ENCODE measurements at places on chromosomes 2 and 18.

DNA sequence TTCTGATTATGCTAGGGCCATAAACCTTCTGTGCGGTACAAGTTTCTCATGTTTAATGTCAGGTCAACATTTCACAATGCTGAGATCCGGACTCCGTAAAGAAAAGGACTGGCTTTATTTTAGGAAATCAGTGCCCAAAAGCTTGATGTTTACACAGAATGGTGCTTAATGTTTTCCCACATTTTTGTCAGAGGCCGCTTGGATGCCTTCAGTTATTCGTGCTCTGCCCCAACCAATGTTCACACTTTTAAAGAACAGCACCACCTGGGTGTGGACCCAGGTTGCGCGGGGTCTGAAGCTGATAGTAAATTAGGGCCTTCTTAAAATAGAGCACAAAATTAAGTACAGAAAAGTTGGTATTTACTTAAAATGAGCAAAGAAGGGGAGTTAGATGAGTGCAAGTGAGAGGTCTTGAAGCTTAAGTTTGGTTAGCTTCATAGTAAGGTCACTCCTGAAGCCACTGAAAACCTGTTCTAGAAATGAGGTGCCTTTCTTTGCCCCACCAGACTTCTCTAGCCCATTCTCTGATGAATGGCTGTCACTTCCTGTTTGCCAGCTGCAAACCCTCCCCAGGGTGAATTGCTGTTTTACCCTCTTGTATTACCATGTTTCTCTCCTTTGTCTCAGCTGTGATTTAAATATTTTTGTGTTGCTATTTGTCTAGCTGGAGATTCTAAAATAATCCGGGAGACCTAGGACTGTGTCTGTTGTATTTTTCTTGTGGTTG is 20.5 kb downstream of the SLC3A1 start:
- DNase-seq, result no peak

DNA sequence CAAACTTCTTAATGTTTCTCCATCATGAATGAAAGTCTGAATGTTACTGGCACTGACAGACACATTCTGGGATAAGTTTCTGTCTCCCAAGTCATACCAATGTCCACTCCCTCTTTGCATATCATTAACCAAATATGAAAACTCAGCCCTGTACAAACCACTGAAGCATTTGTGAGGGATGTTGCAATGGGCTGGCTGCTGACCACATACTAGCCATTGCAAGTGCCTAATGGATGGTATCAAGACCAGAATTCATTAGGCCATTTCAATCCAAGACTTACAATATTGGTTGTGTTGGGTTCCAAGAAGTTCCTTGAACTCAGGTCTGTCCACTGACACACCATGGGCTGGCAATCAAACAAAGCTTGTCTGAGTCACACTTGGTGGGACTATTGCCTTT is 73.8 kb downstream of the CBLN2 start:
- DNase-seq, result no peak

DNA sequence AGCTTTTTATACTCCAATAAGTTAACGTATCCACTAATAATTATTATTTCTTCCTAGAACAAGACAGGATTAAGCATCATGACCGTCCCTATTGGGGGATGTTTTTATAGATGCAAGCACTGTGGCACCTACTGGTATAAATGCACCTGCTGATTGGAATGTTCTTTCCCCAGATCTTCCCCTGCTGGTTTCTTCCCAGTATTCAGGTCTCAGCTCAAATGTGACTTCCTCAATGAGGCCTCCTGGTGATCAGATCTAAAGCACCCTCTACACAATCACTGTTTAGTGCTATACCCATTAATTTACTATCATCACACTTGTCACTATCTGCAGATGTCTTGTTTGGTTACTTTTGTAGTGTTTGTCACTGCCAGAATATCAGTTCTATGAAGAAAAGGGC is 3.9 kb upstream of the TYMS start:
- DNase-seq, result no peak

GRCh38 chr18:62189208-62189607 is 2.2 kb downstream of the RELCH start:
- no peak for DNase-seq

DNA sequence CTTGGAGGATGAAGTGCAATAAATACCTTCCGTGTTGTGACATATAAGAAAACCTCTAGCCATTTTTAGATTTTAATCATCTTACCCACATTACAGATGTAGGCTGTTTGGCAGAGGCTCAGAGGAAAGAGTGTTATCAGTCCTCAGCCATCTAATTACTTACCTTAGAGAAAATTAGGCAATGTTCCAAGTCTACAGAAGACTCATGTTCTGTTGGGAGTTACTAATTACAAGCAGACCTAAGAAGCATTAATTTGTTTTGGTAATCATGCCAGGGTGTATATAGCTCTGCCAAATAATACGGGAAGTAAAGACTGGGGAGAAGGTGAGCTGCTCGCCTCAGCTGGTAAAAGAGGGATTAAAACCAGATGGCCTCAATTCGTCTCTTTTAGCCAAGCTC is 125.8 kb upstream of the PGAP1 start:
- no peak for DNase-seq

DNA sequence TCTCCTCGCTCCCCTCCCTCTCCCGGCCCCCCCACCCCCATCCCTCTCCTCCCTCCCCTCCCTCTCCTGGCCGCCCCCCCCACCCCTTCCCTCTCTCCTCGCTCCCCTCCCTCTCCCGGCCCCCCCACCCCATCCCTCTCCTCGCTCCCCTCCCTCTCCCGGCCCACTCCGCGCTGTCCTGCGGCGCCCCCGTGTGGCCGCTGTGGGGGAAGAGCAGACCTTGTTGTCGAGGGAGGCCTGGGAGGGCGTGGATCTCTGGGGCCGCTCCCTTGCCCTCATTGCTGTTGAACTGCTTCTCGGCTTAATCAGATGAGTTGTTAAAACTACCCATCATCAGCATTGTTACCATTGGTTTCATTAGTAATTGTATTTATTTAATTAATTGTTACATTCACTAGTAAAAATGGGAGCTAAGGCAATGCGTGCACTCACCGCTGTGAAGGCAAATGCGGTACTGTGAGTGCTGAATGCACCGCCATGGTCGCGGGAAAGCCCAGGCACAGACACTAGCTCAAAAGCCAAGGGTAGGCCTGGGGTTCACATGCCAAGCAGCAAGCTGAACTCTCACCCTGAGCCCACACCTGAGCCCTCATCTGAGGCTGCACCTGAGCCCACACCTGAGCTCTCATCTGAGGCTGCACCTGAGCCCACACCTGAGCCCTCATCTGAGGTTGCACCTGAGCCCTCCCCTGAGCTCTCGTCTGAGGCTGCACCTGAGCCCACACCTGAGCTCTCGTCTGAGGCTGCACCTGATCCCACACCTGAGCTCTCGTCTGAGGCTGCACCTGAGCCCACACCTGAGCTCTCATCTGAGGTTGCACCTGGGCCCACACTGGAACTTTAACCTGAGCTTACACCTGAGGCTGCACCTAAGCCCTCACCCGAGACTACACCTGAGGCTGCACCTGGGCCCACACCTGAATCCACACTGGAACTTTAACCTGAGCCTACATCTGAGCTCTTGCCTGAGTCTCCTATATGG is 8.8 kb downstream of the RTP5 start:
- no peak for DNase-seq

- no peak for DNase-seq
Measured at GRCh38 chr2:73292316-73292905, 937 bp downstream of the EGR4 start.

GRCh38 chr2:226652983-226653765 is 146.4 kb downstream of the IRS1 start:
- DNase-seq, result no peak

DNA sequence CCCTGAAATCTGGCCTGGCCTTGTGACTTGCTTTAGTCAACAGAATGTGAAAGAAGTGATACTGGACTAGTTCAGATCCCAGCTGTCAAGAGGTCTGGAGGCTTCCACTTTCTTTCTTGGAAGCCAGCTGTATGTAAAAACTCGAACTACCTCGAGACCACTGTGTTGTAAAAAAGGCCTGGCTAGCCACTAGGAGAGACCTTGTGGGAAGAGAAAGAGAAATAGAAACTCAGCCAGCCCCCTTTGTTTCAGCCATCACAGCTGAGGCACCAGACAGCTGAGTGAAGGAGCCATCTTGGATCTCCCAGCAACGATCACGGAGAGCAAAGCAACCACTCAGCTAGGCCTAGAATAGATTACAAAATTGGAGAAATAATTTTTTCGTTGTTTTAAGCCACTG is 324.9 kb upstream of the TCF4 start:
- DNase-seq, result no peak

GRCh38 chr2:216388046-216388884 is 16.0 kb upstream of the MARCHF4 start:
- DNase-seq, result no peak

GRCh38 chr18:79540904-79541282 is 138.7 kb upstream of the CTDP1 start:
- DNase-seq, result peak; percentile 26

GRCh38 chr2:226002438-226002837 is 602.9 kb downstream of the NYAP2 start:
- no peak for DNase-seq

- DNase-seq, result no peak
Measured at GRCh38 chr2:215507836-215508235, 72.0 kb upstream of the FN1 start.

DNA sequence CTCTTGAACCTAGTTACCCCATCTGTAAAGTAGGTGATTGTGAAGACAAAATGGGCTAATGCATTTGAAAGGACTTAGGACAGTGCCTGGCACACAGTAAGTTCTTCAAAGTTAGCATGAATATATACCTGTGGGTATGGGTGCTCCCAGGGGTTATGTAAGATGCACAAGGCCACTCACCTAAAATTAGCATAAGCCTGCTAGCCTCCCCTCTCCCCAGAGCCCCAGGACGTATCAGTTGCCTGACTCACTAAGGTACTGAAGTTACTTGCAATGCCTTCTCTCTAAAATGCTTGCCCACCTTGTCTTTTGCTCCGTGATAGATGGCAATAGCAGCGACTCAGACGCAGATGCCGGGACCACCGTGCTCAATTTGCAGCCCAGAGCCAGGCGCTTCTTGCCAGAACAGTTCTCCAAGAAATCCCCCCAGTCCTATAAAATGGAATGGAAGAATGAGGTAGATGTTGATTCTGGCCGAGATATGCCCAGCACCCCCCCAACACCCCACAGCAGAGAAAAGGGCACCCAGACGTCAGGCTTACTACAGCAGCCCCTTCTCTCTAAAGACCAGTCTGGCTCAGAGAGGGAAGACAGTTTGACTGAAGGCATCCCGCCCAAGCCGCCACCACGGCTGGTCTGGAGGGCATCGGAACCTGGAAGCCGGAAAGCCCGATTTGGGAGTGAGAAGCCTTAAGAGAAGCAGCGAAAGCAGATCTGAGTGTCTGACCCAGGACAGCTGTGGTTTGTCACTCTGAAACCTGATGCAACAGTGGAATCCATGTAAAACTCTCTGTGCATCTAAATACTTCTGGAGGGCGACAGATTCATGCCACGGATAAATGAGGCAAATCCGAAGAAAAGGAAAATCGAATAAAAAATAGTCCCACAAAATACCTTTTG is 53.8 kb upstream of the TMEM182 start:
- DNase-seq, result no peak

- no peak for DNase-seq
Measured at GRCh38 chr2:186599186-186599778, 9.4 kb downstream of the ITGAV start.

DNA sequence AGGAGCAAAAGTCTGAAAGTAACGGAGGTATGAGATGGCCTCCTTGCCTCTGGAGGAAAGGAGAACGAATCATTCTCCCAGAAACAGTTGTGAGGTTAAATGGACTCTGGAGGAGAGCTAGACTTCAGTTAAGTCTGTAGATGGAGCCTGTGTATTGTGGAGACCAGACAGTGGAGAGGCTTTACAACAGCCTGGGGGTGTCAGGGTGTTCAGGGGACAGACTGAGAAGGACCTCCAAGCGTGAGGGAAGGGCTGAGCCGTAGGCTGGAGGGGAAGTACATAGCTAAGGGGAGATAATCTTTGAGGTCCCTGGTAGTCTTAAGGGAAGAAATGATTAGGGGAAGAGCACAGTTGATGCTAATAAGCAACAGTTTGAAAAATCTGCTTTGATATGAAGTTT is 76.6 kb downstream of the GALNT1 start:
- DNase-seq, result no peak

- DNase-seq, result no peak
Measured at GRCh38 chr18:59546188-59546587, 151.0 kb downstream of the CCBE1 start.

DNA sequence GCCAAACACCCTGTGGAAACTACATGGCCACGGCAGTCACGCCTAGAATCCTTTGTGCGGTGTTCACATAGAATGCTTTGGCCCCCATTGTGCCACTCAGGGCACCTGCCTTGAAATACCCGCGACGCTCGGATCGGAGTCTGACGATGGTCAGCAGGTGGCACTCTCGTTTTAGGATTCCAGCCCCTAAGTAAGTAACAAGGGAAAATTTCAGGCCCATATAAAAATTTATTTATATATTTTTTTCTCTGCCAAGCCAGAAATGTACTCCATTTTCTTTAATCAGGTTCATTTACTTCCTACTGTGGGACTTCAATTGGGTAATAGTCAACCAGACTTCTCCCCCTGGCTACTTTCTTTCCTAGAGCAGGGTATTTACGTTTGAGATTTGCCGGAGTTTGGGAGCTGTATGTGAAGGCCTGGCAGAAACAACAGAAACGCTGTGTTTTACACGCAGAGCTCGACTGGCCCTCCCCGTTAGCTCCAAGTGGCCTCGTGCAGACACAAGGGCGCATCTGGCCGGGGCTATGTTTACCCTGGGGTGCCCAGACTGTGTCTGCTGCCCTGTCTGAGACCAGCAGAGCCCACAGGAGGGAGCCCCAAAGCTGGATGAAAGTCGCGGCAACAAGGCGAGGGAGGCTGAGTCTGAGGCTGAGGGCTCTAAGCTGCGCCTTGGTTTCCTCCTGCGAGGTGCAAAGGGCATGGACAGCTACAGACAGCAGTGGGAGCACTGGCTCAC is 41.6 kb downstream of the LRRC30 start:
- no peak for DNase-seq

DNA sequence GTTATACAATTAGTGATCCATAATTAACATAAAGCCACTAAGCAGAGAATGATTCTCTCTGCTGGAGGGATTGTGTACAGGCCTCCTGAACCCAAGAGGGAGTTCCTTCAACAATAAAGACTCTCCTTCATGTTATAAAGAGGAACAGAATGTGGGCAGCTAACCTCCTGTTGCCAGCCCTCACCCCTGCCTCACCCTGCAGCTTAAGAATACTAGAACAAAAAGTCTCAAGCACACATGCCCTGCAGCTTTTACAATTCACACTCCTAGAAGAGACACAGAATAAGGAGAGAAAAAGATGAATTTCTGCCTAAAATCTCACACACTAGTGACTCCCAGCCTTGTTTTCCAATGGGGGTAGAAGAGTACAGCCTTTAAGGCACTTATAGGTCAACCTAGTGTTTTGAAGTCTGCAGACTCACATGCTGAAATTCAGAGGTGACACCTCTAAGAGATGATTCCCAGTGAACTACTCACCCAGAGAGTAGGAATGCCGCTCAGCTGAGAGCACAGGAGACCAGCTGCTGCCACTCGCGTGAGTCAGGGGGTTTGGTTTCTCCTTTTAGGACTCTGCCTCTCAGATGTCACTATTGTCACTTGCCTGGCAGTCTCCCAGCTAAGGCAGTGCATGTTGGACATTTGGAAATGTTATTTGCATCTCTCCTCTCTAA is 32.5 kb upstream of the IL1RL1 start:
- DNase-seq, result no peak

- no peak for DNase-seq
Measured at GRCh38 chr2:152022090-152022489, 76.8 kb downstream of the CACNB4 start.

- DNase-seq, result no peak
Measured at GRCh38 chr2:6748406-6749067, 117.2 kb downstream of the CMPK2 start.

- no peak for DNase-seq
Measured at GRCh38 chr2:240904216-240905175, 1.6 kb upstream of the CROCC2 start.
